ENCODE measurements at places on chromosomes 6 and 20.
A peak's percentile ranks its signal among the peaks of the same experiment; 100 is the strongest.

DNA sequence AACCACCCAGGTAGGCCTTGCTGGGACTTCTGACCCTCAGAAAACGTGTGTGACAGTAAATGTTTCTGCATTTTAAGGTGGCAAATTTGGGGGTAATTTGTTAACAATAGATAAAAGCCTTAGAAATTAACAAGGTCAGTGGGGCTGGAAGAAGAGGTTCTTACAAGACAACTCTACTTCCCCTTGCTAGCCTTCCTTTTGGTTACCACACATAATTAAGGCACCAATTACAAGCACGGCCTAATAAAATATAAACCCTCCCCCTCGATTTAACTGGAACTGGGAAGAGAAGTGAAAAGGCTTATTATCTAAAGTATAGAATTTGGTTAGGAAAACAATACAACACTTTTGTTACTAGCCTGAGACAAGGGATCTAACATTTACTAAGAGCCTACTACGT, 38.8 kb downstream of the ELOVL5 start:
- no peak for DNase-seq

GRCh38 chr6:137964876-137965275, 97.8 kb downstream of the TNFAIP3 start:
- no peak for DNase-seq

- DNase-seq = no peak
These were observed 543.1 kb downstream of the PRKN start for GRCh38 chr6:162184465-162184864.

GRCh38 chr20:24446811-24447210, 22.6 kb upstream of the SYNDIG1 start:
- no peak for DNase-seq

- no peak for DNase-seq
These were observed 38.5 kb downstream of the EPB41L2 start for GRCh38 chr6:131024565-131024964.

- DNase-seq = no peak
These were observed 44.3 kb downstream of the CTCFL start for GRCh38 chr20:57480444-57481160.

- DNase-seq = no peak
These were observed 224.3 kb downstream of the ERMARD start for GRCh38 chr6:169975701-169976100.

DNA sequence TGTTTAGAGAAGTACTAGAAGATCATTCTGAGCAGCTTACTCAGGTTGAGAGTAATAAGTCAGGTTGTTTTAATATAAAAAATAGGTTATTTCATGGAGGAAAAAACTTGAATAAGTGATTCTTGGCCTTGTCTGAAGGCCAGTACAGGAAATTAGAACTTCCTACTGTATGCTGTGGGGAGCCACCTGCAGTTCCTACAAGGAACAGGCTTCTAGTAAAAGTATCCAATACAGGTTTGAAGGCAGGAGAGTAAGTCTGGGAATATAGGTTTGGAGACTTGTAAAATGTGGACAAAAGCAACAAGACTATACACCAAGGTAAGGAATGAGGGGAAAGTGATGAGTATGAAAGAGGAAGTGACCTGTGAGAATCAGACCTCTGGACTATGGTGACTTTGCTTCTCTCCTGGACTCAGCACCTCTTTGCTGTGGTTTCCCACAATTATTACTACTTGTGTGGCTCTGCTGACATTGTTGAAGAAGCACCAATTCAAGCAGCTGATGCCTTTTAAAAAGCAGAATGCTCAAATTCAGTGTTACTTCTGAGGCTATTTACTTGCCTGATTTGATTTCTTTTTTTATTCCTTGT, 278.6 kb downstream of the TBC1D7 start:
- no peak for DNase-seq

- no peak for DNase-seq
These were observed 13.0 kb downstream of the PIM1 start for GRCh38 chr6:37182736-37183590.

DNA sequence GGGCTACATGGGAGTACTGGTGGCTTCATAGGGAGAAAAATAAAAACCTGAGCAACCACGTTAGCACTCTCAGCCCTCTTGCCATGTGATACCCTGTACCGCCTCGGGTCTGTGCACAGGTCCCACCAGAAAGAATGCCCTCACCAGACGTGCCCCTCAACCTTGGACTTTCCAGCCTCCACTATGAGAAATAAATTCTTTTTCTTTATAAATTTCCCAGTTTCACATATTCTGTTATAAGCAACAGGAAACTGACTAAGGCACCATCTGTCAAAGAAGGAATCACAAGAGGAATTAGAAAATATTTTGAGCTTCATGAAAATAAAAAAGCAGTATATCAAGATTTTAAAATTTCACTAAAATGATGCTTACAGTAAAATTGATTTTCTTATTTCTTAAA, 168.4 kb upstream of the BMP5 start:
- DNase-seq = no peak

- no peak for DNase-seq
These were observed 332.9 kb upstream of the PRDM1 start for GRCh38 chr6:105753207-105753606.

- no peak for DNase-seq
These were observed 157.9 kb downstream of the KIF16B start for GRCh38 chr20:16415071-16416053.

DNA sequence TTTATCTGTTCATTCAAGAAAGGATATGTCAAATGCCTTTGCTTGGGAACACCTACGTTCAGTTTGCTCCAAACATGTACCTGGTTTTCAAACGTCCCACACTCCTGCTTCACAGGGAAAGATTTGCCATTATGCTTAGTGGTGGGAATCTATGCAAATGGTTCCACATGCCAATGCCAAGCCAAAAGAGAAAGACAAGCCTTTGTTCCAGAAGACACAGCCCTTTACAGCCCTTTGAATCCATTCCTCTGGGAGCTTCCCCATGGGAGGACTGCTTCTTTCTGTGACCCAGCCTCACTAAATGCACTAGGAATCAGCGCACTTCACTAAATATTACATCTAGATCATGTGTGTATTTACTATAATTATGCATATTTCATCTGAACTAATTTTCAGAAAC, 619.5 kb downstream of the PRKN start:
- DNase-seq = peak; percentile 44

- peak; percentile 20 for DNase-seq
These were observed 165.0 kb upstream of the POU3F2 start for GRCh38 chr6:98669371-98669770.

DNA sequence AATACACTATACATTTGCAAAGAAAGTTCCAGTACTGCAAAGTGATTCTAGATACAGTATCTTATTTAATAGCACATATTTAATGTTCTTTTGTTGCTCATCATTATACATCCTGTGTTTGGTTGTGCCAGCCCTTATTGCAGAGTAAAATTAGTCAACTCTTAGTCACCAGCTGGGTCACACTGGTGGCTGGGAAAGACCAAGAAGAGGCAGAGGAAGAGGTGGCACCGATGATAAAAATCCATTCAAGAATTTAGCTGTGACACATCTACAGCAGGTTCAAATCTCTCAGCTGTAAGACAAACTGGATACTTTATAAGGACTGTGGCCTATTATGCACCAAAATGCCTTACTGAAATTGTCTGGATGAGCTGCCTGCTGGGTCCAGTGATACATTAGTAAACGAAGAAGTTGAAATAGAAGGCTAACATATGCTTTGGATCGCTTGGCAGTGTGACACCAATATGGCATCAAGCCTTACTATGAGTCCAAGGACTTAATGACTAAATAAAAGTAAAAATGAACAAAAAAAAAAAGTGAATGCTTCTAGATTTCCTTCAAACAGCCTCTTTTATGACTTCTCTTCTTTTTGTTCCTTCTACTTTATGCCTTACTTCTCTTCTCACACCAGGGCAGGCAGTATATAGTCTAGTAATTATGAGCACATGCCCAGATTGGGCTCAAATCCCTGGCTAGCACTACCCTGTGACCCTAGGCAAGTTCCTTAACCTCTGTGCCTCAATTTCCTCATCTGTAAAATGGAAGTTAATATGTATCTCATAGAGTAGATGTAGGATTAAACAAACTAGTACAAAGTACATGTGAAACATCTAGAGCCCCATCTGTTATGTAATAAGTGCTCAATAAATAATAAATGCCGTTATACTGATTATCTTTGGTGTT, 29.4 kb upstream of the RNF8 start:
- DNase-seq = no peak

DNA sequence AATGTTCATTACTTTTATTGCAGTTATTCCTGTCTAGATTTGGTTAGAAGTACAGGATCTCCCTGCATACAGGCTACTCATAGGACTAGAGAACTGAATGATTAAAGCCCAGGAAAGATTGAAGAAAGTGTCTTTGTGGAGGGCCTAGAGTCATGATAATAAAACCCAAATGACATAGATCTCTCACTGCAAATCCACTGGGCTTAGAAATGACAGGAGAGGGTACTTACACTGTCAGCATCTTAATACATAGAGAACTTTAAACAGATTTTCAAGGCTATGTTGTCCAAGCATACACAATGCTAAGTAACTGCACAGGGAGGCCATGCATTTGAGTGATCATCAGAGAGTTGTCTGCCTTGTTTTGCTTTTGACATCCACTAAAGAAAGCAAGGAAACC, 383.8 kb upstream of the MAP3K7 start:
- no peak for DNase-seq
